ENCODE measurements at places on chromosomes 2 and 18.

GRCh38 chr2:143891879-143892308 is 628.0 kb downstream of the ZEB2 start:
- DNase-seq, result no peak

GRCh38 chr2:176583607-176584006 is 314.4 kb downstream of the MTX2 start:
- DNase-seq, result no peak

GRCh38 chr18:24702001-24702515 is 241.6 kb downstream of the HRH4 start:
- DNase-seq, result no peak

- DNase-seq, result no peak
Observed at GRCh38 chr2:104975371-104975770, 62.5 kb upstream of the MRPS9 start.

GRCh38 chr2:25341011-25341727 is 556 bp downstream of the DNMT3A start:
- no peak for DNase-seq

- no peak for DNase-seq
Observed at GRCh38 chr2:113963965-113964364, 74.1 kb downstream of the ACTR3 start.

DNA sequence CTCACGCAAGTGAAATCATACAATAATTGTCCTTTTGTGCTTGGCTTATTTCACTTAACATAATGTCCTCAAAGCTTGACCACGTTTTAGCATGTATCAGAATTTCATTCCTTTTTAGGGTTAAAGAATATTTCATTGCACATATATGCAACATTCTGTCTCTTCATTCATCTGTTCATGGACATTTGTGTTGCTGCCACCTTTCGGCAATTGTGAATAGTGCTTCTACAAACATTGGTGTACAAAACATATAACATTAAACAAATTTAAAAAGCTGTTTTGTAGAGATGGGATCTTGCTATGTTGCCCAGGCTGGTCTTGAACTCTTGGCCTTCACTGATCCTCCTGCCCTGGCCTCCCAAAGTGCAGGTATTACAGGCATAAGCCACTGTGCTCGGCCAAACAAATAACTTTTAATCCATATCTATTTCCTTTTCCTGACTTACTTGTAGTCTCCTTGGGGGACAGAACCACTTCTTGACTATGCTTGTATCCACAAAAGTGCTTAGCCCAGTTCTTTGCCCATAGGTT is 209.3 kb downstream of the SLC4A3 start:
- DNase-seq, result no peak

GRCh38 chr2:191245869-191246531 is 796 bp downstream of the MYO1B start:
- DNase-seq, result no peak

DNA sequence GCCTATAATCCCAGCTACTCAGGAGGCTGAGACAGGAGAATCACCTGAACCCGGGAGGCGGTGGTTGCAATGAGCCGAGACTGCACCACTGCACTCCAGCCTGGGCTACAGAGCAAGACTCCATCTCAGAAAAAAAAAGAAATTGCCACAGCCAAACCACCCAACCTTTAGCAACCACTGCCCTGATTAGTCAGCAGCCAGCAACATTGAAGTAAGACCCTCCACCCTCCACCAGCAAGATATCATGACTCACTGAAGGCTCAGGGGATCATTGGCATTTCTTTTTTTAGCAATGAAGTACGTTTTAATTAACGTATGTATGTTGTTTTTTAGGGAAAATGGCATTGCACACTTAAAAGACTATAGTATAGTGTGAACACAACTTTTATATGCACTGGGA is 349.1 kb upstream of the ACVR2A start:
- DNase-seq, result no peak

DNA sequence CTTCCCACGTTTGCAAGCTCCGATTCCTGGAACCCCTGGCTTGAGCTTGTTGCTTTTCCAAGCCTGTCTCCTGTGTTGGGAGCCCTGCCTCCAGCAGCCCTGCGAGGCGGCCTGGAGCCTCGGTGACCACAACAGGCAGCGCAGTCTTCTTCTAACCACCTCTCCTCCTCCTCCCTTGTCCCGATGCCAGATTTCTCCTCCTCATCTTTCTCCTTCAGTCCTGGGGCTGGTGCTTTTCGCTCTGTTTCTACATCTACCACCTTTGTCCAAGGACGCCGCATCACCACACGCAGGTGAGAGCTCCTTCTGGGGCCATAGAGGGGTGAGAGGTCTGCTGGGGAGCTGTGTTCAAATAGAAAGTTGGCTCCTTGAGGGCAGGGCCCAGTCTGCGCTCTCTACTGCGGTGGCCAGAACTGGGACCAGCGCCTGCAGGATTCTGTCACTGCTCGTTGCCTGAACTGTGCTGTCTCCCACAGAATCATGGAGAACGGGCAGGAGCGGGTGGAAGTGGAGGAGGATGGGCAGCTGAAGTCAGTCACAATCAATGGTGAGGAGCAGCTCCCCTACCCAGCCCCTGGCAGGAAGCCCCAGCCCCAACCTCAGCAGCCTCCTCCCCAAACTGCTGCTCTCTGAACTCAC is 3.9 kb downstream of the DNAJB2 start:
- DNase-seq, result no peak

DNA sequence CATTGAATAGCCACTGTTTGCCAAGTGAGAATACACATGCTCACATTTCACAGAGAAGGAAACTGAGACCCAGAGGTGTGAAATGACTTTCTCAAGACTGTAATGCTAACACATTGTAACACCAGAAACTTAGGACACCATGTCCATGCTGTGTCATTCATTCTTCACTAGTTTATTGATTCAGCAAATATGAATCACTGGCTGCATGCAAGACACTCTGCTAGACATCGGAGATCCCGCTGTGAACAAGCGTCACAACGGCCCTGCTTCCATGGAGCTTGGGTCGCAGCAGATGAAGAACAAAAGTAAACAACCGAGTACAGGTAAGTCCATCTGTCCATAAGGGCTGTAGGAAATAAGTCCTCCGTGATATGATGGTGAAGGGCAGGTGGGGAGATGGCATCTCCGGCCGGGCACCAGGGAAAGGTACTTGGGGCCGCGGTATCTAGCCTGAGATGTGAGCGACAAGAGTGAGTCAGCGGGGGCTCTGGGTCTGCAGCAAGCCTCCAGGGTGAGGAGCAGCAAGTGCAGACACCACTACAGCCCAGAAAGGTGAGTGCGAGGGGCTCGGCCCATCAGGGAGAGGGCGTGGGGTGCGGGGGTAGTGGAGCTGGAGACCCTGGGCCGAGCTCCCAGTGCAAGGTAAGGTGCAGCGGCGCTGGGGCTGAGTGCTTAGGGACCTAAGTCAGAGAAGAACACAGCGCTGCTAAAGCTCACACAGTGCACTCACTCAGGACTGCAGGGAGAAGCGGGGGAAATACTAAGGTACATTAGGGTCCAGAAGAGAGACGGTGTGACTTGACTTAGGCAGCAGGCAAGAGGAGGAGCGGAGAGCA is 391.2 kb downstream of the FBXO15 start:
- no peak for DNase-seq

- DNase-seq, result no peak
Observed at GRCh38 chr2:173754165-173754564, 211.0 kb downstream of the SP3 start.

- no peak for DNase-seq
Observed at GRCh38 chr18:35658112-35658511, 76.6 kb downstream of the GALNT1 start.

DNA sequence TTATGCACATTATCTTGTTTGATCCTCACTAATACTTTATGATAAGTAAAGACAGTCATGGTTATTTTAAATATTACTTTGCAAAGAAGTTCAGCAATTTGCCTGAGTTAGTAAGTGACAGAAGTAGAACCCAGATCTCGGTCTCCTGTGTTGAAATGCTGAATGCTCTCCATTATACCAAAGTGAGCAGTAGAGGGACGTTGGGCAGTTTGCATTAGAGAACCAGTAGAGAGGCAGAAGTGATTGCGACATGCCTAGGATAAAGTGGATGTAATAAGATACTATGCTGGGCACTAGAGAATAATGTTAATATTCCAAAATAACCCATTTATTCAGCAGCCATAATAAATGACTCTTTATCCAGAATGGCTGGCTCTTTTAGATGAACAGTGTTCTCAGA is 201.0 kb downstream of the PMAIP1 start:
- no peak for DNase-seq

DNA sequence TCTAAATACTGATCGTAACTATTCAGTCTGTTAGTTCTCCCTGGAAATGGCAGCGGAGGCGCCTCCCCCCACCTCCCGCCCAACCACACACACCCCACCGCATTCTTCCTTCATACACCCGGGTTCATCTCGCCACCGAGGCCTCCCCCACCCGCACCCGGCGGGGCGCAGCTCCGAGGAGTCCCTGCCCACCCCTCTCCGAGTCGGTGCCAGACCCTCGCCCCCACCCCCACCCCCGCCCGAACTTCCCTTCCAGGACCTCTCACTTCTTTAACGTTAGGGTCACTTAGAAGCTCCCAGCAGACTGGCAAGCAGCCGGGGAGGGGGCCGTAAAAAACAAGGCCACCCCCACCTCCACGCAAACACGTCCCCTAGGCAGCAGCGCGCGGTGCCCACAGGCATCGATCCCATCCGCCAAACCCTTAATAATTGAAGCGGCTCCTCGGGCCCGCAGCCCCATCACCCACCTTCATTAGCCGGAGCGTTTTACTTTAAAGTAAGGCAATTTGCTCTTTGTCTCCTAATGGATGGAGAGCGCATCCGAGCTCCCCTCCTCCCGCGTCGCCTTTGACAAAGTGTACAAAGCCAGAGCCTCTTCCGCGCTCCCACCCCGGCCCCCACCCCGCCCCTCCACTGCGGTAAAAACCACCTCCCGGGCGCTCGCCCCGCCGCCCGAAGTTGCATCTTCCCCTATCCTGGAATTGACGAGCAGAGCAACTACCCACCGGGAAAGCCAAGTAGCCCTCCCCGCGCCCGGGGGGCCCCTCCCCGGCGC is 624 bp downstream of the ZNF516 start:
- no peak for DNase-seq

DNA sequence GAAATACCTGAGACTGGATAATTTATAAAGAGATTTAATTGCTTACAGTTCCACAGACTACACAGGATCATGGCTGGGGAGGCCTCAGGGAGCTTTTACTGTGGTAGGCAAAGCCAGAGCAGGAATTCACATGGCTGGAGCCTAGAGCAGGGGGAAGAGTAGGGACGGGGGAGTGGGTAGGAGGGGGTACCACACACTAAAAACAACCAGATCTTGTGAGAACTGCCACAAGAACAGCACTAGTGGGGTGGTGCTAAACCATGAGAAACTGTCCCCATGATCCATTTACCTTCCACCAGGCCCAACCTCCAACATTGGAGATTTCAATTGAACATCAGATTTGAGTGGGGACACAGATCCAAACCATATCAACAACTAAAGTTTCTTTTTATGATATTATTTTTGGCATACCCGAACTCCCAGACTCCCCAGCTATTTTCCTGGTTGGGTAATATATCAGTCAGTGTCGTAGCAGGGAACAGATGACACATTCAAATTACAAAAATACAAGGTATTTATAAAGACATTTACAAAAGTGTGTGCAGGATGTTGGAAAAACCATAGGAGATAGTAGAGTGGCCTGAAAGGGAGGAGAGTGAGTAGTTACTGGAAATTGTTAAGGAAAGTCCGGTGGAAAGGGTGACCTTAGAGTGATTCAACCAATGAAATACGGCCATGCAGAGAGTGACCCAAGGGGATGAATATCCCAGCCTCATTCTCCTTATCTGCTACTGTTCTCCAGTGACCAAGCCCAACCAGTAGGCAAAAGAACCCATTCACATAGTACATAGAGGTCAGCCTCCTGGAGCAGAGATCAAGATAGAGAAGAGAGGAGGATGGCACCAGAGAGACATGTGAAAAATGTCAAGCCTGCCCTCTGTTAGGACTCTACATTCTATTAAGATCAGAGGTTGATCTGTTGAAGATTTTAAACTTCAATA is 8.8 kb downstream of the RPL37A start:
- no peak for DNase-seq

GRCh38 chr2:197378086-197378485 is 56.7 kb downstream of the SF3B1 start:
- no peak for DNase-seq

DNA sequence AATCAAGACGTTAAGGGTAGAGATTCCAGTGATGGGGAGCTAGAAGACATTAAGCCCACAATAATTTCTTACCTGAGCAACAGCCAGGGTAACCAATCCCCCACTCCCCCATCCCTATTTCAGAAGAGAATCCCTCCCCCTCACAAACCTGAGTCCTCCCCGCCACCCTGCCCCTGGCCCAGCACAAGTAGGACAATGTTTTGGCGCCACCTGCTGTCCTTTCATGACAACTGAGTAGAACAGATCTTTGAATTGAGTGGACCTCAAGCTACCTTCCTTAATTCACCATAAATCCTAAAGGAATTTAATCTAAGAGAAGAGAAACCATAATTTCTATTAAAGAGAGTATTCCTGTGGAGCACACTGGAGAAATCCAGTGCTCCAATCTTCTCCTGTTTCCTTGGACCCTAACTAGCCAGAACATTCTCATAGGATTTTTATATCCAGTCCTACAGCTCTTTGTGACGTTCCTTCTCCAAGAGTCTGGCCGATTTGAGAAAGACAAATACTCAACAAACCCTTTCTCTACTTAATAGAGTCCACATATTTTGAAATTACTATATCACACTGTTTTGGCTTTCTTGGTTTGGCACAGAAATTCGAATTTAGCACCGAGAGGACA is 41.1 kb downstream of the NHEJ1 start:
- peak; percentile 30 for DNase-seq

DNA sequence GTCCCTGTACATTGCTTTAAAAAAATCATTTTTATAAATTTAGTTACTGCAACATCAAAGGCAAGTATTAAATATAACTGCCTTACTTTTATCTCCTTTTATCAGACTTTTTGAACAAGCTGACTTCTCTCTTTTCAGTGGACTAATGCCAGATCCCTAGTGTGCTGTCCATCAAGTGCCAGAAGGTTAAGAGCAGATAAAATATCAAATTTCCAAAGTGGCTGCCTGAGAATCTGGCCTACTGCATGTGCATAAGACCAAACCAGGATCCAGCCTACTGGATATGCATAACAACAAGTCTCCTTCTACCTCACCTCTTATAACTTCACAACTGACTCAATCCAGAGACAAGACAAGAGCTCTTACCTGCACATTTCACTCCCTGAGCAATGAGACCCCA is 59.8 kb upstream of the CHRNA1 start:
- DNase-seq, result no peak

DNA sequence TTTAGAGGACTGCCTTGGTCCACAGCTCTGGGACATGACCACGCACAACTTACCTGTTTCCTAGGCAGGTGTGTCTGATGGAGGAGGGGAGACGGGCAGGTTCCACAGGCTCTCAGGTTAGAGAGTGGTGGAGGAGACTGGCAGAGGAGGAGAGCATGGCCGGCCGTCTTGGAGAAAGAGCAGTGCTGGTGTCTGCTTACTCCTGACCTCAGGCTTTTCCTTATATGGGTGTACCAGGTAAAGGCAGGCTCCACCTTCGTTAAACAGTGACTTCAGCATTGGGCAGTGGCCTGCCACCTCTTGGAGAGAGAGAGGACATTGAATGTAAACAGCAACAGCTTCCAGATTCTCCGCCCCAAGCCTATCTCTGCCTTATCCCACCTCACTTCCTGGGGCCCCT is at the start of gene CAPN13:
CAPN13 (minus strand) TSS at position 198 of the 400 bp plus-strand sequence. CDS start 20,121 bp downstream, outside the sequence.
- no peak for DNase-seq

GRCh38 chr2:221962186-221962585 is 336.6 kb downstream of the PAX3 start:
- no peak for DNase-seq

Data from memory B cell (primary cell).